ENCODE measurements at places on chromosomes 6 and 20.
A peak's percentile ranks its signal among the peaks of the same experiment; 100 is the strongest.

GRCh38 chr6:49888742-49889431, 22.6 kb upstream of the CRISP1 start:
- no peak for DNase-seq

DNA sequence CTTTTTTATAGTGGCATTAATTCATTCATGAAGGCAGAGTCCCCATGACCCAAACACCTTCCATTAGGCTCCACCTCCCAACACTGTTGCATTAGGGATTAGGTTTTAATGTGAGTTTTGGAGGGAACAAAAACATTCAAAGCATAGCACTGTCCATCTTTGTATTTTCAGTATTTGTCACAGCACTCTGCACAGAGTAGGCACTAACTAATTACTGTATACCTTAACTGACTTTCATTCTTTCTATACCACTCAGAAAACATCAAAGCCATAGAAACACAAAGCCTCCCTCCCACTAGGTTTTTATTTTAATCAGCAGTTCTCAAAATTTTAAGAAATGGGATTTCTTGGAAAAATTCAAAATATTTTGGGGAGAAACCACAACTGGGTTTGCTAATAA, 21.8 kb upstream of the AHI1 start:
- no peak for DNase-seq

- no peak for DNase-seq
These were observed 502.4 kb downstream of the BCKDHB start for GRCh38 chr6:80608881-80609280.

DNA sequence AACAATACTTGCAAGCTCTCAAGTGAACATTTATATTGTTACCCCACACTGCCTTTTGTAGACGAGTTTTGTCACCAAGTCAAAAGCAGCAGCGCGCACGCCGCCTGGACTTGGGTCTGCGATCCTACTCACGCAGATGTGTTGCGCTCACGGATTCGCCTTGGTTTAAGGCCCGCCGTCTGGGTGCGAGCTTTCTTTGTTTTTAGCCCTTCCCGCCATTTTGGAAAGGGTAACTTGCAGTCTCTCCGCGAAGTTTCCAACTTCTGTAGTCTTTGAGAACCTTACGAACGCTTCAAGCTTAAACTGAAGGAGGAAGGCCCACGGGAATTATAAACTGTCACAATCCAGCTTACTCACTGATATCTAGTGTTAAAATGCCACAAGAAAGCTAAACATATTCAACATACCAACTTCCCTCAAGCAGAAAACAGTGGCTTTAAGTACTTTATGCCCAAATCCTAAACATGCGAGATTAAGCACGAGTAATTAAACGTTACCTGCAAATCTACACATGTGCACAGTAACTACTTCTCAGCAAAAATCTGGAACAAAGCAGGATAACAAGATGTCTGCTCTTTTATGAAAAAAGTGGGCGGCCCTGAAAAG, 80.4 kb upstream of the BTN3A2 start:
- peak; percentile 24 for DNase-seq

- no peak for DNase-seq
These were observed 6.3 kb upstream of the CDSN start for GRCh38 chr6:31126396-31127175.

DNA sequence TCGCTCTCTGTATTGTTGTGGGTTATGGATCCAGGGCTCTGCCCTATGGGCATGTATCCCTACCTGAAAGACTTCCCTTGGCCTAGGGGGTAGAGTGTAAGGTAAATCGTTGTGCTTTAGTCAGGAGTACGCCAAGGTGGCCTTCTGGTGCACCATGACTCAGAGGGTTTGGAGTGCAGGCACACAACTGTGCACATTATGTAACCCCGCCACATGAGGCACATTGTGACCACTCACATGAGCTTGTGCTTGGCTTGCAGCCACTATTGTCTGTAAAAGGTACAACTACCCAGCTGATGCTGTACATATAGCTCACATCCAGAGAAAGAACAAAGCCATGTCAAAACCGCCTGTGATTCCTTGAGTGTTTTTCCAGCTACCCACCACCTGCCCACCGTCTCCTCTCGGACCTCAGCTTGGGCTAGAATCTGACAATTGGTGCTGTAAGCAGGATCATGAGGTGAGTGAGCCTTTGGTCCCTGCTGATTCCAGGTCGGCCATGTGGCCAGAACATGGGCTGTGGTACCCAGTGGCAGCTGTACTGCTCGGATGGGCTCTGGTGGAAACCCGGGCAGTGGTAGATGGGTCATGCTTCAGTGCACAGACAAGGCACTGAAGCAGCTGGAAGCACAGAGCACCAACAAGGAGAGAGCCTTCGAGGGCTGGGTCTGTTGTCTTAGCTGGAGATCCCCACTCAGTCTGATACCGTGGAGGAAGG, 33.8 kb downstream of the HDDC2 start:
- DNase-seq: no peak

GRCh38 chr6:76553256-76553655, 480.8 kb upstream of the IMPG1 start:
- DNase-seq: no peak

GRCh38 chr6:144935661-144936060, 650.5 kb downstream of the UTRN start:
- no peak for DNase-seq

DNA sequence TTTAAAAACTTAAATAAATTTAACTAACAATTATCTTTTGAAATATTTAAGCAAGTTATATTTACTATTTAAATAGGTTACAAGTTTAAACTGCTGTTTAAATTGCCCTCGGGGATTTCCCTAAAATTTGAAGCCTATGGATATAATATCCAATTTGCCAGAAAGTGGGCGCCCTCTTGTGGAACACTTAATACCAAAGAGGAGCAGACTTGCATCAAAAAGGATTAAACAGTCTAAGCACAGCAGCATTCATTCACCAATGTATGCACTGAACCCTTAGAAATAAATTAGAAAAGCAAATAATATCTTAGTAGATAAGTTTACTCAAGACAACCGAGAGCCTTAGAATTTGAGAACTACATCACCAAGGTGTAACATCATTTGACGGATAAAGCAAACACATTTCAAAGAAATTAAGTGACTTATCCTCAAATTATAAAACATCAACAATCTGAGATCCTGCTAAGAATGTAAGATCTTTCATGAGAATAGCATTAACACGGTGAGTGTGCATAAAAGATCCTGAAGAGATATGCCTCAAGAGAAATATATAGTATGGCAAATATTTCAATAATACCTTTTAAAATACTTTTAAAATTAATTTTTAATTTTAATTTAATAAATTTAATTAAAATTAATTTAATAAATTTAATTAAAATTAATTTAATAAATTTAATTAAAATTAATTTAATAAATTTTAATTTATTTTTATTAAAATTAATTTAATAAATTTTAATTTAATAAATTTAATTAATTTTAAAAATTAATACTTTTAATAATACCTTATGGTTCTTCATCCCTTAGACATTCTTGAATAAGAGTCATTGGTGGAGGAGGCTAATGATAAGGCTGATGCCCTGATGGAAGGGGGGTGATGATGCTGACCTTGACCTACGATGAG, 11.5 kb upstream of the MEP1A start:
- DNase-seq: no peak

GRCh38 chr20:8244637-8245036, 112.6 kb downstream of the PLCB1 start:
- no peak for DNase-seq

GRCh38 chr6:36296240-36296639, 26.4 kb downstream of the PNPLA1 start:
- DNase-seq: no peak

DNA sequence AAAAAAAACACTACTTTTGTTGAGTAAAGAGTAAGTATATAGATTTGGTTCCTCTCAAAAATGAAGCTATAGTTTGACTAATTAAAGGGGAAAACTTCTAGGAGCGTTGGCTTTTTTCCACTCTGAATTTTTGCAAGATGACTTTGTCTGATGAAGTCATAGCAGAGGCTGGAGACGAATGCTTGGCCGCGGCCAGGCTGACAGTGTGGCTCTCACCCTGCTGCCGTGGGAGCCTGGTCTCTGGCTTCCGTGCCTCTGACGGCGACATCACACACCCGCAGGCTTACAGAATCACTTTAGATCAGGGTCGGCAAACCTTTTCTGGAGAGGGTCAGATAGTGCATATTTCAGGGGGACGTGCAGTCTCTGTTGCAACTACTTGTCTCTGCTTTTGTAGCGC, 145.0 kb downstream of the PHACTR3 start:
- DNase-seq: no peak

DNA sequence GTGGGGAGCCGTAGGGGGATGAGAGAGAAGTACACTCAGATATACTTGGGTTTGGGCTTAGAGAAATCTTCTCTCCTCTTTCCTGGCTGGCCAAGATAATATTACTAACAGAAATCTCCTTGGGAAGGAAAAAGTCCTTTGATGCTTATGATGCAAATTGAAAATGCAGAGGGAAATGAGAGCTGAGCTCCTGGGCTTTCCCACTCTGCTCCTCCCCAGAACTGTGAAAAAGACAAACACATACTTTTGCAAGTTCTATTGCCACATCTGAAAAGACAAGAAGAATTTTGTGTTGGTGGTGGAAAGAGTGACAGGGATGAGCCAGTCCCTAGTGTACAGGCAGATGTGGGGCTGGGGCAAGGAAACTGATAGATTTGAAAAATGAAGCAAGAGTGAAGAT, 185.9 kb downstream of the ANKRD60 start:
- no peak for DNase-seq

DNA sequence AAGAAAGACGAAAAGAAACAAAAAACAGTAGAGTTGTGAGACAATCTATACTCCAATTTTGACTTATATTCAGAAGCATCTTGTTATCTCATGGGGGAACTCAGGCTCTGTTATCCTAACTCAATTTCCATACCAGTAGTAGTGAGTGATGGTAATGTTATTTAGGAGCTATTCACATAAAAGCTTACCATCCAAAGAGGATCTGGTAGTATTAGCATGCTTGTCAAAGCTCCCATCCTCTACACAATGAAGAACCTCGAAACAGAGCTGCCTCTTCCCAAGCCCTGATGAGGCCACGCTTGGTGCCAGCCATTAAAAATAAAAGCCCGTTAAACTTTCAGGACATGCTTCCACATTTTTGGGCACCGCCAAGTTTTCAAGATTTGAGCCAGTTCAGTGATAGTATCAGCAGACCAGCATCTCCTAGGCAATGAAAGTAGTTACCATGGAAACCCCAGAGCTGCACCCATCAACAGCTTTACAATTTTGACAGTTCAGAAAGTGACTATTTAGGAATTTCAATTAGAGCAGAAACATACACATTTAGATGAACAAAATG, 173.3 kb downstream of the CD83 start:
- no peak for DNase-seq

DNA sequence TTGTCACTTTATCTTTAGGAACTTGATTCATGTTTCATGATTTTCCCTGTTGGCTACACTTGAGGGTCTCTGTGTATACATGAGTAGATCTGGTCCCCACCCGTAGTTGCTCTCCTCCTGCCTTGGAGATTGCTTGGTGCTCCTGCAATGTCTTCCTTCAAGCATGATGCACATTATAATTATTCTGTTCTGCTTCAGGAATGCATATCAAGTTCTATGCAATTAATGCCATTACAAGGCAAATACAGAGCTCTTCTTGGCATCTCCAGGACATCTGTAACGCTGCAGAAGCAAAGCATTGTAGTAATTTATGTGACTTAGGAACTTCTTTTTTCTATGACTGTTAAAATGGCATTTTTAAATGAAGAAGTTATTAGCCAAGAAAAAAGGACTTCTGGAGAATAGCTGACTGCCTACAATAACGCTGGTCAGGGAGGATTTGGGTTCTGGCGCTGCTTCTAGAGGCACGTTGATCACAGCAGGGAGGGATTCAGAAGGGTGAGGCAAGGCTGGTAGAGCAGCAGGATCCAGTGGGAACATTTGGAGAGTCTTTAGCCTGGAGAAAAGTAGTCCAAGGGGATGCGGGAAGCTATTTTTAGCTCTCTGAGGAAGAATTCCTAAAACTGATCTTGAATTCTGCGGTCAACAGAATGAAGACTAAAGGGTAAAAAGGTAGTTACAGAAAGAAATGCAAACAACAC, 203.6 kb downstream of the PLCB1 start:
- DNase-seq: no peak

- DNase-seq: peak; percentile 1
These were observed 270 bp downstream of the PLEKHG1 start for GRCh38 chr6:150600010-150600300.

DNA sequence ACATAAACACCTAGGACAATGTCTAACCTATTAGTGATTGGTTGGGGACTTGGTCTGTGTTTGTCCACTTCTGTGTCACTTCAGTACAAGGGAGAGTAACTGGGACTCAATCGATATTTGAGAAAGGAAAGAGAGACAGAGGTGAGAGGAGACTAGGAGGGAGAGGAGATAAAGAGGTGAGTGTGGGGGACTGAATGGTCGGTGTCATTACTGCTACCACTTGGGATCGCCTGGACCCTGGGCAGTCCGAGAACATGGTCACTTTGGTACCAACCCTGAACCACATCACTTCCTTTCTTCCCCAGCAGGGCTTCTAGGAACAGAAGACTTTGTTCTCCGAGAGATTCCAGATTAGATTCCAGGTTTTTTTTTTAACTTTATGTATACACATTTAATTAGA, 63.7 kb downstream of the GPR6 start:
- no peak for DNase-seq
